Mesenchymal stem cell (in vitro differentiated cells and primary cell): ENCODE measurements at places on chromosomes 5 and 9.

DNA sequence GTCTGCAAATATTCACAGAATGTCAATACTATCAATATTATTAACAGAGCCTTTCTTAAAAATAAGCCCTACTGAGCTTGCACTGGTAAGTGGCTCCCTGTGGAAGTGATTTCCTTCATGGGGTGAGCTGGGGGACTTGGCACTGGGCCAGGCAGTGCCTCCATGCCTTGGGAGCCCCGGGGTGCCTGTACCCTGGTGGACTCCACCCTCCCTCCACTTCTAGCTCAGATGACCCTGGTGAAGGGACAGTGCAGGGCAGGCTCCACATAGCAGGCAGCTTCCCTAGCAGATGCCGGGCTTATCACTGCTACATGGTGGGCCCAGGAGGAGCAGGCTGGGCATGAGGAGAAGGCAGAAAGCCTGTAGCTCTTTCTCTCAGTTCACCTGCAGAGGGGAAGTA, 119.2 kb downstream of the DCP2 start:
- no peak overlapping the region for H3K4me3 ChIP-seq
- no peaks in the 10 kb centered on the region for H3K4me1 ChIP-seq
- no peak overlapping the region for H3K27ac ChIP-seq
- no peaks in the 10 kb centered on the region for H3K36me3 ChIP-seq
- H3K27me3 ChIP-seq: no peaks in the 10 kb centered on the region

GRCh38 chr5:91059409-91059808, 323.7 kb downstream of the ARRDC3 start:
- DNase-seq: no peak
- no peak overlapping the region for H3K27ac ChIP-seq
- H3K4me3 ChIP-seq: no peak overlapping the region
- H3K4me1 ChIP-seq: no peaks in the 10 kb centered on the region
- H3K27me3 ChIP-seq: no peaks in the 10 kb centered on the region

DNA sequence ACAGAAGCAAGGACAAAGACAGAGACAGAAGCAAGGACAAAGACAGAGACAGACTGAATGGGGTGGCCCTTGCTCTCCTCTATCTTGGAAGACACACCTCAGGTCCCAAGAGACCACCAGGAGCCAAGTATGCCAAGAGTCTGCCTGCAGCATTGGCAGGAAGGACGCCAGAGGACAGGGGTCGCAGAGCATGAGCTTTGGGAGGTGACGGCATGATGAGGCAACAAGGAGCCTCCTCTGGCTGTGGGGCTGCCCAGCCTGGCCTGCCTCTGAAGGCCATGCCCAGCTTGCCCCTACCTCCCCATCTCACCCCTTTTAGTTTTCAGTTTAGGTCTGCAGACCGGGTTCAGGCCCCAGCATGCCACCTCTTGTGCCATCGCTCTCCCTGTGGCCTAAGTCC, 17.6 kb downstream of the PDGFRB start:
- H3K36me3 ChIP-seq: peaks cover 34% of the 10 kb centered on the region
- DNase-seq: peak; percentile 59
- peak overlapping the region; percentile 99 for H3K27ac ChIP-seq
- H3K4me1 ChIP-seq: peaks cover 75% of the 10 kb centered on the region
- no peak overlapping the region for H3K4me3 ChIP-seq

DNA sequence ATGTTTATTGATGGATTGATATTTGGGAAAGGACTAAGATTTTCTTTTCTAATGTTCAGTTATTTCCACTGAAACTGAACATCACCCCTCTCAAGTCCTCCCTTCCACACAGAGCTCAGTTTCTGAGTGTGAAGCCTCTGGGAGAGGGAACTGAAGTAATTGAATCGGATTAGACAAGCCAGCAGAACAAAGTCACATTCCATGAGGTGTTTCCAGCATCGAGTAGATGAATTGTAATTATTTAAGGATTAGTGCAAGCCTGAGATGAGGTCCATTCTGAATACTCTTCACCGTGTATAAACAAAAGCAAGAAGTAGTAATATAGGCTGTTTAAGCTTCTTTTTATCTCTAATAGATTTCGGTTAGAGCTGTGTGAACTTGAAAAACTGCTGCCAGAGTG, 2060.5 kb downstream of the MAT2B start:
- DNase-seq: no peak
- H3K4me1 ChIP-seq: no peaks in the 10 kb centered on the region
- no peaks in the 10 kb centered on the region for H3K27me3 ChIP-seq

DNA sequence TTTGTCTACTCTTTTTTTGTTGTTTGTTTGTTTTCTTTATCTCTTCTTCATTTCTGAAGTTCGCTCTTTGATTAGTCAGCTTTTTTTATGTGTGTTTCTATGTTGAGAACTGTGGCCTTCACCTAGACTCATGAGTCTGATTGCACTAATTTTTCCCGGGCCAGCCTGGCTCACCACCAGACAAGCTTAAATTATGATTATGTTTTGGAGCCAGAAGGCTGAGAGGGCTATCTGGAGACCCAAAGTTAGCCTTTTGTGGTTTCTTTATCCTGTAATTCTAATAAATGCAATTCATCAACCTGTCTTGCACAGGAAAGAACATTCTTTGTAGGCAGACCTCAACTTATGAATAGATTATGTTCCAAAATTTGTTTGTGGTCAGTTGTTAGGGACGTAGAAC, 20.8 kb upstream of the ACTBL2 start:
- no peak overlapping the region for H3K27ac ChIP-seq
- peak; percentile 27 for DNase-seq
- peaks cover 4% of the 10 kb centered on the region for H3K4me1 ChIP-seq
- no peaks in the 10 kb centered on the region for H3K27me3 ChIP-seq

DNA sequence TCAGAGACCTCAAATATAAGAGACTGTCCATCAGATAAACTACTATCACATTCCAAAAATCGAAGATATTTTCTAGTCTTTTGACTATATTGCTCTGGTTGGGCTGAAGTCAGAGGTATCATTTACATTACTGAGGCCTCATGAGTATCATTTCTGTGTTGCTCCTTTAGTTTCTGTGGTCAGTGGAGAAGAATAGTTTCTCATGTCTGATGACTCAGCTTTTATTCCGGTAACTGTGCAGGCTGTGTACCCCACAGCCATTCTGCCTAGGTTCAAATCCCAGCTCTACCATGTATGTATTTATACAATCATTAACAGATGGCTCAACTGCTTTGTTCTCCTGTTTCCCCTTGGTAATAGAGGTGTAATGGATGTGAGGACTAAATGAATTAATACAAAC, 179.3 kb downstream of the ALDH1A1 start:
- no peaks in the 10 kb centered on the region for H3K36me3 ChIP-seq
- no peak overlapping the region for H3K4me3 ChIP-seq

DNA sequence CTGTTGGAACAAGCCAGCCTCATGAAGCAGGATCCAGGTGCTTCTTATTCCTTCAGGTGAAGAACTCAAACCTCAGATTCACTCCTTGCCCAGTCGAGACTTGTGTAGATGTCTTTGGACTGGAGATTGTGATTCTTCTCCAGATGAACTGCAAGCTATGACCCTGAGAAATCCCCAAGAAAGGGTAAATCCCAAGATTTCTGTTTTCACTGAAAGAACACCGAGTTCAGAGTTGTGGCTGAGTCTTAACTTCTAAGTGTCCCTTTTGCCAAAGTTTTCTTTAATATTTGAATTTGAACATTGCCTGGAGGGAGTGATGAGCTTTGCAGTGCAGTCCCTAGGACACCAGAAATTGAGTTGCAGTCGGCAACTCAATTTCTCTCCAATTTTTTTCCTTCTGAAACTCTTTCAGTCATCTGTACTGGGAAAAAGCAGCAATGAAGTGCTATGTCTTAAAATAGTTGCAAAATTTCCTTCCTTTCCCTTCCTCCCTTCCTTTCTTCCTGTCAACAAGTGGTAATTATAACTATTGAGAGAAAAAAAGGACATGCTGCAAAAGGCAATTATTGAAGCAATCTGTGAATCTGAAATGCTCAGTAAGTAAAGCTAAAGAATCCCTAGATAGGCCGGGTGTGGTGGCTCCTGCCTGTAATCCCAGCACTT, 56.1 kb downstream of the ANKRD55 start:
- H3K4me3 ChIP-seq: no peak overlapping the region
- H3K27me3 ChIP-seq: no peaks in the 10 kb centered on the region
- DNase-seq: no peak
- H3K4me1 ChIP-seq: peaks cover 3% of the 10 kb centered on the region
- no peaks in the 10 kb centered on the region for H3K36me3 ChIP-seq
- no peak overlapping the region for H3K27ac ChIP-seq

- no peaks in the 10 kb centered on the region for H3K27me3 ChIP-seq
- H3K4me3 ChIP-seq: no peak overlapping the region
- peaks cover 3% of the 10 kb centered on the region for H3K36me3 ChIP-seq
- no peak for DNase-seq
- H3K4me1 ChIP-seq: no peaks in the 10 kb centered on the region
Observed at GRCh38 chr9:135252980-135253304, 165.5 kb downstream of the OLFM1 start.

GRCh38 chr5:117242028-117242427, 667.4 kb upstream of the SEMA6A start:
- no peak overlapping the region for H3K4me3 ChIP-seq
- no peak overlapping the region for H3K27ac ChIP-seq
- no peak for DNase-seq
- H3K36me3 ChIP-seq: no peaks in the 10 kb centered on the region
- H3K27me3 ChIP-seq: no peaks in the 10 kb centered on the region

- peaks cover 17% of the 10 kb centered on the region for H3K36me3 ChIP-seq
- H3K4me1 ChIP-seq: peaks cover 9% of the 10 kb centered on the region
- H3K27ac ChIP-seq: peak overlapping the region; percentile 43
- H3K4me3 ChIP-seq: no peak overlapping the region
- DNase-seq: peak; percentile 42
- H3K27me3 ChIP-seq: no peaks in the 10 kb centered on the region
Observed at GRCh38 chr9:109017061-109017460, 3.8 kb upstream of the CTNNAL1 start.

GRCh38 chr5:115297031-115297430, 577 bp upstream of the CCDC112 start:
- no peaks in the 10 kb centered on the region for H3K36me3 ChIP-seq
- peak overlapping the region; percentile 33 for H3K4me3 ChIP-seq
- H3K27ac ChIP-seq: no peak overlapping the region
- no peaks in the 10 kb centered on the region for H3K27me3 ChIP-seq
- peak; percentile 19 for DNase-seq

DNA sequence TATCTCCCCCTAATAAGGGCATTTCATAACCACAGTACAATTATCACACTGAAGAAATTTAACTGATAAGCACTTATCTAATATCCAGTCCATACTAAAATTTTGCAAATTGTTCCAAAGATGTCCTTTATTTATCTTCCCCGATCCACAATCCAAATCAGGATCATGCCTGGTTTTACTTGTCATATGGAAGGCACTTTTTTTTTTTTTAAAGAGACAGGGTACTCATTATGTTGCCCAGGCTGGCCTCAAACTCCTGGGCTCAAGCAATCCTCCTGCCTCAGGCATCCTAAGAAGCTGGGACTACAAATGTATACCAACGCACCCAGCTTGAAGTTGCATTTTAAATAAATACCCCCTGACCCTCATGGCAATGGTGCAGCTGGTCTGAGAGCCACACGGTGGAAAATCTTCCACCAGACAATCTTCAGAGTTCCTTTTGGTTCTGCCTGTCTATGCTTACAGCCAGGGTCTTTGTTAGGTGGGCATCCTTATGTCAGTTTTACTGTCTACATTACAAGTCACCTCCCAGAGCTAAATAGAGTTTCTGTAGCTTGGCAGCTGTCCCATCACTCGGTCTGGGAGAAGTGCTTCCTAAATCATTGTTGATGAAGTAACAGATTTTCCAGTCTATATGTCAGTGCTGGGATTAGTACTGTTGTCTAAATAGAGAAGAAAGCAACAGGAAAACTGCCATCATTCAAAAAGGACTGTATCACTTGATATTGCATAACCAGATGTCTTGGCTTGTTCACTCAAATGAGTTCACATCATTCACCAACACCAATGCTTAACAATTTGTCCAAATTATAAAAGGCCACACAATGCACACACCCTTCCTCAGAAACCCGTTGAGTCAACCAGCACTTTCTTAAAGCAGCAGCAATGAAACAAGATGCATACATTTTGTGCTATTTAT, 26.4 kb downstream of the PTPN3 start:
- H3K36me3 ChIP-seq: no peaks in the 10 kb centered on the region
- no peak overlapping the region for H3K4me3 ChIP-seq
- H3K27me3 ChIP-seq: no peaks in the 10 kb centered on the region
- H3K4me1 ChIP-seq: peaks cover 12% of the 10 kb centered on the region

- no peak for DNase-seq
- H3K27ac ChIP-seq: no peak overlapping the region
- no peak overlapping the region for H3K4me3 ChIP-seq
- no peaks in the 10 kb centered on the region for H3K36me3 ChIP-seq
- no peaks in the 10 kb centered on the region for H3K4me1 ChIP-seq
- peaks cover 23% of the 10 kb centered on the region for H3K27me3 ChIP-seq
Observed at GRCh38 chr9:137968235-137968634, 90.7 kb downstream of the CACNA1B start.

- H3K27me3 ChIP-seq: no peaks in the 10 kb centered on the region
- no peak for DNase-seq
Observed at GRCh38 chr9:30116673-30117217, 2267.7 kb upstream of the ACO1 start.

GRCh38 chr9:92807757-92808725, 43.4 kb upstream of the BICD2 start:
- peaks cover 92% of the 10 kb centered on the region for H3K27me3 ChIP-seq
- no peak overlapping the region for H3K27ac ChIP-seq
- H3K36me3 ChIP-seq: no peaks in the 10 kb centered on the region
- H3K4me1 ChIP-seq: peaks cover 16% of the 10 kb centered on the region
- DNase-seq: no peak

DNA sequence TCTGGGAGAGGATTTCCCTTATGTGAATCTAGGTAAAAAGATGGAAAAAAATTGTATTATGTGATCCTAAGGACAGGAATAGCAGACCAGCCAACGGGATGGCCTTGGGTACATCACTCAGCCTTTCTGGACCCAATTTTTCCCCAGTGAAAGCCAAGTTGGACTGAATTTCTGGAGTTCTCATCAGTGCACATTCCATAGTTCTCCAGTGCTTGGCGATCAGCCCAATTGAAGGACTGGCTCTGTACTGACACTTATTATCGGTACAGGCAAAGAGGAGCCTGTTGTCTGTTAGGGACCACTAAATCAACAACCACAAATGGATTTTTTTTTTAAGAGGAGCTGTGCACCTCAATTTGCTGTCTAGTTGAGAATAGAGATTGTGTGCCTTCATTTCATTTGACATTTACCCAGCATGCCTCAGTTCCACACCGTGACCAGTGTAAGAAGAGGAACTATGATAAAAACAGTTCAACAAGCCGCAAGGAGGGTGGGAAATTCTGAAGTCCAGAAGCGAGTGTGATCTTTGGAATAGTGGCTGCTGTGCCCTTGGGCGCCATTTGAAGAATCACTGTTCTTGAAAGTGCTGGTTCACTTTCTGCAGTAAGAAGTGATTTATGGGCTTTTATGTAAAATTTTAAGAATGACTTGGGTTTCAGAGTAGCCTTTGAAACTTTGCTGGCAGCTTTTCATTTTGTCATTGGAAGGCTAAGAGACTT, 8.0 kb downstream of the ARL10 start:
- no peak for DNase-seq
- no peaks in the 10 kb centered on the region for H3K27me3 ChIP-seq
- H3K4me1 ChIP-seq: peaks cover 2% of the 10 kb centered on the region
- H3K36me3 ChIP-seq: peaks cover 54% of the 10 kb centered on the region
- H3K27ac ChIP-seq: no peak overlapping the region
